ENCODE measurements at places on chromosomes 13 and 19. TPM values are rescaled to one million over a fixed set of nuclear protein-coding genes. Genes with fewer than 3 reads are reported as not detected.
A peak's percentile ranks its signal among the peaks of the same experiment; 100 is the strongest.

- no peaks in the 10 kb centered on the region for H3K27me3 ChIP-seq
- H3K4me3 ChIP-seq, result peak overlapping the region; percentile 92
- no peaks in the 10 kb centered on the region for H3K36me3 ChIP-seq
Measured at GRCh38 chr19:55642153-55643002, 1.1 kb upstream of the ZNF581 start.

The CRLF1 gene
- 105 TPM for total RNA-seq

The COPE gene
- total RNA-seq, result 189 TPM

GRCh38 chr13:52882785-52883184 lies 34.3 kb upstream of the PCDH8 start:
- no peak overlapping the region for H3K4me3 ChIP-seq
- H3K27ac ChIP-seq, result no peak overlapping the region
- H3K27me3 ChIP-seq, result no peaks in the 10 kb centered on the region
- H3K4me1 ChIP-seq, result no peaks in the 10 kb centered on the region
- DNase-seq, result no peak

The OVOL3 gene
- total RNA-seq, result not detected

DNA sequence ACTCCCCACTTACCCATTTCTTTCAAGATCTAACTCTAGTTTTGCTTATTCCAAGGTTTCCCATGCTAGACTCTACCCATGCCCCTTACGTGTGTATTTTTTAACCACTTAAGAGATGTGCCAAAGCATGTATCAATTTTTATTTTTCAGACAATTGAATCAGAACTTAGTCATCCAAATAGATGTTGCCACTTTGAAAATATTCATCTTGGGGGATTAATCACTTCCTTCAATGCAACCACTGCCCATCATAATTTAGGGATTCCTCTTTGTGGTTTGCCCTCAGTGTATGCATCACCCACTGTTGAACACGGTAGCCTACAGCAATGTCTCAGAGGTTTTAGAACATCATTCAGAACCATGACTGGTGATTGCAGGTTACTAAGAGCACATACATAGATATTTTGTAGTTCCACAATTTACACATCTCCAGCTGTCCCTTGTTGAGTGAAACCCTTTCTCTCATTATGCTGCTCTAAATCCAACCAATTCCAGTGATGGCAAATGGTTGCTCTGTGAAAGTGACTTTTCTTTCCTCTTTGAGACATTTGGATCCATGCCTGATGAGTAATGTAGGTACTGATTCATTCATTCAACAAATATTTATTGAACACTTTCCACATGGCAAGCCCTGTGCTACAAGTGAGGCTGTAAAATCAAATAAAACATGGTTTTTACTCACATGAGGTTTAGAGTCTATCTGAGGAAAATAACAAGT lies 60.6 kb upstream of the SERP2 start:
- peak; percentile 14 for DNase-seq
- H3K27ac ChIP-seq, result no peak overlapping the region
- no peaks in the 10 kb centered on the region for H3K27me3 ChIP-seq
- no peaks in the 10 kb centered on the region for H3K4me1 ChIP-seq
- H3K4me3 ChIP-seq, result no peak overlapping the region

DNA sequence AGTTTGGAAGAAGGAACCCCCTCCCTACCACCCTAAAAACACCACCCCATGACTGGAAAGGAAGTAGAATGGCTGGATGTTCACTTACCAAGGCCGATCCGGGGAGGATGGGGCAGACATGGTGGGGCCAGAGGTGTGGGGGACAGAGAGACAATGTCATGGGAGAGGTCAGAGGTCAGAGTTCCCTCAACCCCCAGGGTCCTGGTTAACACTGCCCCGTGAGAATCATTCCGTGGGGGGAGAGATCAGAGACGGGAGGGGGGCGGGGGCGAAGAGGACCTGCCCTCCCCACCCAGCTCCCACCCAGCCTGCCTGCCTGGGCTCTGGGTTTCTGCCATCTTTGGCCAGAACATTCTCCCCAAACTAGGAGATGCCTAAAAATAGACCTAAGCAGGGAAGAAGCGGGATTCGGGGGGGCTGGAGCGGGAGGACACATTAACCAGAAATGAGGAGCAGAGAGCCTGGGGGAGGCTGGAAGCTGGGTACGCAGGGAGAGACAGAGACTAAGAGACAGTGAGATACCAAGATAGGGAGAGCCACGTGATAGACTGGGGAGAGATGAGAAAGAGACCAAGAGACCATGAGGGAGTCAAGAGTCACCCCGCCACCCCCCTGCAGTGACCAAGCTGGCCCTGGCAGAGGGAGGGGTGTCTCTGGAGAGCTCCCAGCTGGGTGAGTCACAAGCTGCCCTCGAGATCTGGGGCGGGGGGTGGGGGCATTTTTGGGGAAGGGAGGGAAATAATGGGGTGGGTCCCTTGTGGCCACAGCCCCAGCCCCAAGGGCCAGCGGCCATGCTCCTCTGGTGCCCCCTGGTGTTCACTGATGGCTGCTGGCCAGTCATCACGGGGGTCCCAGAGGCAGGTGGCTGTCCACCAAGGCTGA lies 6.1 kb upstream of the KANK2 start:
- H3K4me1 ChIP-seq, result peaks cover 5% of the 10 kb centered on the region
- H3K27ac ChIP-seq, result no peak overlapping the region
- no peak overlapping the region for H3K4me3 ChIP-seq
- DNase-seq, result peak; percentile 35
- peaks cover 7% of the 10 kb centered on the region for H3K36me3 ChIP-seq

- H3K27ac ChIP-seq, result no peak overlapping the region
- H3K4me1 ChIP-seq, result no peaks in the 10 kb centered on the region
- peak; percentile 20 for DNase-seq
- peaks cover 60% of the 10 kb centered on the region for H3K36me3 ChIP-seq
- no peaks in the 10 kb centered on the region for H3K27me3 ChIP-seq
- no peak overlapping the region for H3K4me3 ChIP-seq
Measured at GRCh38 chr13:113350065-113350937, 13.6 kb downstream of the GRTP1 start.

- H3K27ac ChIP-seq, result no peak overlapping the region
- no peak overlapping the region for H3K4me3 ChIP-seq
- no peaks in the 10 kb centered on the region for H3K27me3 ChIP-seq
- H3K36me3 ChIP-seq, result peaks cover 6% of the 10 kb centered on the region
Measured at GRCh38 chr13:113327766-113328471, 30.9 kb downstream of the LAMP1 start.

The IGFLR1 gene
- 5.4 TPM for total RNA-seq

- peaks cover 59% of the 10 kb centered on the region for H3K4me1 ChIP-seq
- H3K27ac ChIP-seq, result no peak within 1 kb of the TSS
- no peak for DNase-seq
- H3K27me3 ChIP-seq, result no peaks in the 10 kb centered on the region
- peak within 1 kb of the TSS; percentile 73 for H3K4me3 ChIP-seq
- H3K36me3 ChIP-seq, result no peaks in the 10 kb centered on the region
Measured at GRCh38 chr19:43465468-43466120, at the start of gene LYPD3. Gene LYPD3 (minus strand): TSS chr19:43465608. CDS start chr19:43465571, 37 bp downstream.

The LILRB3 gene
- not detected for total RNA-seq

Data from HepG2 (cell line).